ENCODE measurements at places on chromosomes 7 and 10. TPM values are rescaled to one million over a fixed set of nuclear protein-coding genes. Genes with fewer than 3 reads are reported as not detected.

DNA sequence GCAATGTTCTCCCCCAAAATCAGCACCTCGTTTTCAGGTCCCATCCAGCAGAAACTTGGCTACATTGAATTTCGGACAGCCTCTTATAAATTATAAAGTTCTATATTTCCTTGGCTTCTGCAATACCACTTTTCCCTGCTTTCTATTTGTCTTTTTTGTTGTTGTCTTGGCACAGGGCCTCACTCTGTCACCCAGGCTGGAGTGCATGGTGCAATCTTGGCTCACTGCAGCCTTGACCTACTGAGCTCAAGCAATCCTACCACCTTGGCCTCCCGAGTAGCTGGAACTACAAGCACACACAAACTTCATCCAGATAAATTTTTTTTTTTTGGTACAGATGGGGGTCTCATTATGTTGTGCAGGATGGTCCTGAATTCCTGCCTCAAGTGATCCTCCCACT lies 55.3 kb upstream of the HECW1 start:
- peaks cover 4% of the 10 kb centered on the region for H3K4me1 ChIP-seq
- no peak for DNase-seq
- H3K4me3 ChIP-seq = no peak overlapping the region
- no peak overlapping the region for H3K27ac ChIP-seq
- no peaks in the 10 kb centered on the region for H3K36me3 ChIP-seq

DNA sequence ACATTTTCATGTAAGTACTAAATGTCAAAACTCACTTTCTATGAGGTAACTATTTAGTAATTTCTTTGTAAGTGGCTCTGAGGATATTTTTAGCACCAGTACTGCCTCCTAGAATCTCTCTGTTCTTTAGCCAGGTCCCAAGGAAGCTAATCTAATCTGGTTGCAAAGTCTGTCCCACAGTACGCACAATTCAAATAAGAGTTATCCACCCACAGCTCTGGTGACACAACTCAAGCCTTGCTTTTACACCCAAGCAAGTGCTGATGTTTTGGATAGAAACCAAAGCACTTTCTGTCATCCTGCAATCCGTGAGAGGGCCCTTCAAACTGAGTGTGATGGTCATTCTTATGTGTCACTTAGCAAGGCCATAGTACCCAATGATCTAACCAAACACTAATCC lies 14.5 kb downstream of the GIMAP5 start:
- H3K27me3 ChIP-seq = no peaks in the 10 kb centered on the region
- no peaks in the 10 kb centered on the region for H3K36me3 ChIP-seq
- no peak overlapping the region for H3K4me3 ChIP-seq
- peaks cover 10% of the 10 kb centered on the region for H3K4me1 ChIP-seq
- DNase-seq = no peak

The AKR1D1 gene
- total RNA-seq = not detected

DNA sequence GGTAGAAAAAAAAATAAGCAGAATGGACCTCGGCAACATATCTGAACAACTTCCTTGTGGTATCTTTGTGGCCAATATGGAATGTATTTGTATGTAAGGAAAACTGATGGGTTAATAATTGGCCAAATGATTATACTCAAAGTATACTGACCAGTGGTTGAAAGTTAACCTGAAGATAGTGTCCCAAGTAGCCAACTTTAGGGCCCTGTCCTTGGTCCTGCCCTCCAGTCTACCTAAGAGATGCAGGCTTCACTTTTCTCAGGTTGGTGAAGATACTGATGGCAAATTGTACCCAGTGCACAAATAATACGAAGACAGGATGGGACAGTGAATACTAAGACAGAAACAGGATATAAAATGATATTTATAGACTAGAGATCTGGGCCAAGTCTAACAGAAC lies 109.2 kb downstream of the SORCS3 start:
- no peak overlapping the region for H3K27ac ChIP-seq
- no peak overlapping the region for H3K4me3 ChIP-seq

The CLDN12 gene
- 17.3 TPM for total RNA-seq

All from B cell (primary cell).